Foreskin keratinocyte (primary cell): ENCODE measurements at places on chromosomes 7 and 10.

DNA sequence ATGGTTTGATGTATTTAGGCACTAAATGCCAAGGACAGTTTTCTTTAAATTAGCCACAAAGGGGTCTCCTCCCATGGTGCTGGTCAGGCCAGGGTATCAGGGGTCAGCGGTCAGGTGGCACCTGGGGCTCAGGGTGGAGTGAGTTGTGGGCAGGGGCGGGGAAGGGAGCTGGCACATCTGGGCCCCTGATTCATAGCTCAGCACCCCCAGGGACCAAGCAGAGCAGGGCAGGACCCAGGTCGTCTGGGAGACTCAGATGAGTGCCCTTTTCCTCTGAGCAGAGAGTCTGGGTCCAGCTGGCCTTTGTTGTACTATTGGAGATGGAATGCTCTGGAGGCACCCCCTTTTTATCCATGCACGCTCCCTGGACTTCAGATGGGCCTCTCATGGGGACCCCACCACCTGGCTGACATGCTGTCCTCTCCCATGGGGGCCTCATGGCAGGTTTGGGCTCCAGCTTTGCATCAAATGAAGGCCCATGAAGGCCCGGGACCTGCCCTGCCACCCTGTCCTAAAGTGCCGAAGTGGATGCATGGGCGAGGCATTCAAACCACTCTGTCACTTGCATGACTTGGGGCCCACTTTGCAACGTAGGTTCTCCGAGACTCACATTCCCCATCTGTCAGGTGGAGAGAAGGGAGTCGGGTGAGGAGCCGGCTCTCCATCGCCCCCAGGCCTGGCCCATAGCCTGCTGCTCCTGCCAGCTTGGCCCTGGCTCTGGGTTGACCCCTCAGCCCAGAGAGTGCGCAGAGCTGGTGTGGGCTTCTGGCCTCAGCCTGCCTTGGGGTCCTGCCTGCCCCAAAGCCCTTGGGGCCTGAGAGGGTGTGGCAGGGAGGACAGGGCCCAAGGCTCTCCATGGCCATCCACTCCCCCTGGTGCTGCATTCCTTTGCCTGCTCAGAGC lies 66.4 kb downstream of the RAMP3 start:
- no peak for DNase-seq

DNA sequence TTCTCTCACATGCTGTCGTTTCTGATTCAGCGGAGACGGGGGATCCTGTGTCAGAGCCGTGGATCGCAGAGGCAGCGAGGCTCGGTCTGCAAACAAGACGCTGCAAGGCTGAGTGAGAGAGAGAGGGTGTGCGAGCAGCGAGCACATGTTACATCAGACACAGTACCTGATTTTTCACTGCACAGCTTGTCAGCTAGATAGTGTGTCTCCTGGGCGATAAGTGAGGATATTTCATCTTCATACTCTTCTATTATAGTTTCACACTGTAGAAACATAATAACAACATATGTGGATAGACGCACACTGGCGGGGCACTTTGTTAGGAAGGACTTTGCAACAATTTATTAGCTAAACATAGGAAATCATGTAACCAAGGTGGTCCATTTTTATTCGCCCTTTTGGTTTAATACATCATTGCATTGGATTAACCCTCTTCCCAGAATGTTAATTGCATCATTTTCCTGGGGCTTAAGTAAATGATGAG lies 39.5 kb downstream of the CNPY1 start:
- no peak for DNase-seq

DNA sequence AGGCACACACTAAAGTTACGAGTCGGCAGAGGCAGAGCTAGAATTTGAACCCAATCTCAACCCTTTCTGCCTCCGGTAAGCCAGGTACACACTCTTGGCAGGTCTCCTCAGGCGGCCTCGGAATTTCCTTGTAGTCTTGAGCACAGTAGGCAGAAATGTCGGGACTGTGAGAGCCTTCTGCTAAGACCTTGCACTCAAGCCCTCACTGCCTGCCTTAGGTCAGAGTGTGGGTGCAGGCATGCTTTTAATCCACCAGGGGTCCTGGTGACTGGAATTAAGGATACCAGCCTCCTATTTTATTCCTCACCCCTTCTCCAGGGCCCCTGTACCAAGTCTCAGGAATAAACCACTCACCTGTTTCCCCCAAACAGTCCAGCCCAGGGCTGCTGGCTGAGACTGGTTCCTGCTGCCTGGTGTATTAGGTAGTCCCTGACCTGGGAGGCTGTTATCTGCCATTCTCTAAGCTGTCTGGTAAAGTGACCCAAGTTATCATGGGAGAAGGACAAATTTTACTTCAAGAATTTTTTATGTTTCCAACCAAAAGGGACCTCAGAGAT lies 855 bp downstream of the ATP6V1F start:
- no peak for DNase-seq

DNA sequence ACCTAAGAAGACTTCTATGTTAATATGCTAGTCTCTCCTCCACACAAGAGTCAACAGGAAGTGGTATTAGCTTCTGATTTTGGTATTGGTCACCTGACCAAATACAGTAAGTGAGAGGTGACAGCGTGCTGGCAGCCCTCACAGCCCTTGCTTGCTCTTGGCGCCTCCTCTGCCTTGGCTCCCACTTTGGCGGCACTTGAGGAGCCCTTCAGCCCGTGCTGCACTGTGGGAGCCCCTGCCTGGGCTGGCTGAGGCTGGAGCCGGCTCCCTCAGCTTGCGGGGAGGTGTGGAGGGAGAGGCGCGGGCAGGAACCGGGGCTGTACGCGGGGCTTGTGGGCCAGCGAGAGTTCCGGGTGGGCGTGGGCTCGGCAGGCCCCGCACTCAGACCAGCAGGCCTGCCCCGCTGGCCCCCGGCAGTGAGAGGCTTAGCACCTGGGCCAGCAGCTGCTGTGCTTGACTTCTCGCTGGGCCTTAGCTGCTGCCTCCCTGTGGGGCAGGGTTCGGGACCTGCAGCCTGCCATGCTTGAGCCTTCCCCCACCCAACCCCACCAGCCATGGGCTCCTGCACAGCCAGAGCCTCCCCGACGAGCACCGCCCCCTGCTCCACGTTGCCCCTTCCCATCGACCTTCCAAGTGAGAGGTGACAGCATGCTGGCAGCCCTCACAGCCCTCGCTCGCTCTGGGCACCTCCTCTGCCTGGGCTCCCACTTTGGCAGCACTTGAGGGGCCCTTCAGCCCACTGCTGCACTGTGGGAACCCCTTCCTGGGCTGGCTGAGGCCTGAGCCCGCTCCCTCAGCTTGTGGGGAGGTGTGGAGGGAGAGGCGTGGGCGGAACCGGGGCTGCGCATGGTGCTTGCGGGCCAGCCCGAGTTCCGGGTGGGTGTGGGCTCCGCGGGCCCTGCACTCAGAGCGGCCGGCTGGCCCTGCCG lies 4.2 kb upstream of the ACSL5 start:
- DNase-seq: no peak

GRCh38 chr7:76403780-76404494 lies 5.6 kb downstream of the SSC4D start:
- no peak for DNase-seq

DNA sequence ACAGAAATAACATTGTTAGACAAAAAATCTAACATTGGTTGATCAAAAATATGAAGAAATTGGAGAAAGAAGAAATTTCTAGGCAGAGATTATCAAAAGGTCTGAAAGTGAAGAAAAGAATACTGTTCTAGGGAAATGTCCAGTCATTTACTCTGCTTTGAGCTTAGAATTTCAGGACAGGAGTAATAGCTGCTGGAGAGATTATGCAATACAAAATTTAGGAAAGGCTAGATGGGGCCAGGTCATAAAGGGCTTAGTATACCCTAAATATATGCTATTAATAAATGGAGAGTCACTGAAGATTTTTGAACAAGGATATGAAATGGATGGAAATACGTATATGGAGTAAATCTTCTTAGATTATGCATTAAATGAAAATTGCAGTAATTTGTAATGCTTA lies 279.2 kb downstream of the CACNA2D1 start:
- no peak for DNase-seq

GRCh38 chr7:116172353-116172752 lies 38.0 kb upstream of the TES start:
- DNase-seq: peak; percentile 63

GRCh38 chr7:99737726-99738125 lies 2.7 kb upstream of the CYP3A7 start:
- peak; percentile 77 for DNase-seq

DNA sequence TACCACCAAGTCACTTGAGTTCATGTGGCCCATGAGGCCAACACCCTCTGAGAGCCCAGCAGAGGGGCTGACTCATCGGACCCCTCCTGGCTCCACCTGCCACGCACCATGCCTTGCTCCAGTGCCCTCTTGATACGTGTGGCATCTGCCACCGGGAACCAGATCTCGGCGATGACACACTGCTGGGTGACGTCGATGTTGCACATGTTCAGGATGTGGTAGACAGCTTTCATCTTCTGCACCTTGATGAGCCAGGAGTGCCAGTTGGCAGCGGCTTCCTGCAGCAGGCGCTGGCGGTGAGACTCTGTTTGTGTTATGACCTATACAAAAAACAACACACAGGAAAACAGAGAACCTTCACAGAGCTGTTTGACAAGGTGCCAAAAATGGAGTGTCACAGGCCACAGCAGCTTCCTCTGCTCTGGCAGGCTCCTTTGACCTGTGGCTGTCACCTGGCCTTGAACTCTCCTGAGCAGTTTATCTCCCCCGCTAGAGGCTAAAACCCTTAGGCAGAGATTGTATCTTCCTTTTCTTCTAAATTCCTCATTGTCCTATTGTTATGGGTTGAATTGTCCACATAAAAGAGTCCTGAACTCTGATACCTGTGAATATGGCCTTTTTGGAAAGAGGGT lies 45.2 kb upstream of the TMEM213 start:
- DNase-seq: no peak

- peak; percentile 68 for DNase-seq
Measured at GRCh38 chr7:11239316-11239715, 265.6 kb downstream of the PHF14 start.
